Left ventricle myocardium inferior (tissue), 1 donor: ENCODE measurements at places on chromosomes 1 and 21. TPM values are rescaled to one million over a fixed set of nuclear protein-coding genes. Genes with fewer than 3 reads are reported as not detected.

EDN2 gene
- 0.47 TPM for total RNA-seq

ZNF670 gene
- total RNA-seq = 1.5 TPM

REN gene
- not detected for total RNA-seq

SNX7 gene
- 15.8 TPM for total RNA-seq

CACHD1 gene
- total RNA-seq = 2.7 TPM

RAB25 gene
- total RNA-seq = not detected

SON gene
- 148 TPM for total RNA-seq

RIPPLY3 gene
- not detected for total RNA-seq

INAVA gene
- 0.05 TPM for total RNA-seq

RPE65 gene
- not detected for total RNA-seq

BCL10 gene
- 7.8 TPM for total RNA-seq

PLA2G2E gene
- not detected for total RNA-seq

ZNF593OS gene
- total RNA-seq = not detected

GRCh38 chr1:10819198-10819901 is 22.9 kb upstream of the CASZ1 start:
- DNase-seq = no peak

DNA sequence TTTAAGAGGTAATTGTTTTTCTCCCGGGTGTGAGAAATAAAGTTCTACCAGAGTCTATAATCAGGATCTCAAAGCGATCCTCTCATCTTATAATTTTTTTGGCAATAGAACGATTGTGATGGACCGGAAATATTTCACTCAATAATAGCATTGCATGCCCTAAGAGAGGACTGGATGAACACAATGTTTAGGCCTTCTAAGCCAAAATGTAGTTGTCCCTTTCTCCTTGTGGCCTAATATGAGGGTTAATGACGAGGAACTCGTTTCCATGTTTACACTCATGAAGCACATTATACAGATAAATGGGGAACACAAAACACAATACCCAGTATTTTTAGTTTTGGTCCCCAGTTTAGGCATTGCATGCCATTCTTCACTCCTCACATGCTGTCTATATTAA is 5.9 kb downstream of the TBX15 start:
- no peak for DNase-seq

DNA sequence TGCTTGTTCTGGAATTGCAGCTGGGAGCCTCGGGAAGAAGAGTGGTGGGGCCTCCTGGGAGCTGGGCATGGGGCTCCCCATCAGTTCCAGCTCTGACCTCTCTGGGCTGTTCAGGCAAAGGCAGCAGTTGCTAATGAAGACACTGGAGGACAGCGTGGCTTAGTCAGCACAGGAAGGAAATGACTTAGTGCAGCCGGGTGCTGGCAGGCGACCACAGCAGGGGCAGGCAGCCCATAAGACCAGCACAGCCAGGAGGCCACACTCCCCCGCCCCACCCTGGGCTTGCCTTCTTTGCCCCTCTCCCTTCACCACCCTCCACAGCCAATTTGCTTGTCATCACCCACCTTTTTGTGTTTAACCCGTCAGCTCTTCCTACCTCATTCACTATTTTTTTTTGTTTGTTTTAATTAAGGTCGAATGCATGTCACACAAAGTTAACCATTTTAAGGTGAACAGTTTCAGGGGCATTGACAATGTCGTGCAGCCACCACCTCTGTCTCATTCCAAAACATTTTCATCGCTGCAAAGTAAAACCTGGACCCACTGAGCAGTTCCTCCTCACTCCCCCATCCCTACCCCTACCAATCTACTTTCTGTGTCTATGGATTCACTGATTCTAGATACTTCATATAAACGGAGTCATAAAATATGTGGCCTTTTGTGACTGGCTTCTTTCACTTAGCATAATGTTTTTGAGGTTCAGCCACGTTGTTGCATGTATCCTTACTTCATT is 10.9 kb downstream of the OLIG2 start:
- peak; percentile 41 for DNase-seq

DNA sequence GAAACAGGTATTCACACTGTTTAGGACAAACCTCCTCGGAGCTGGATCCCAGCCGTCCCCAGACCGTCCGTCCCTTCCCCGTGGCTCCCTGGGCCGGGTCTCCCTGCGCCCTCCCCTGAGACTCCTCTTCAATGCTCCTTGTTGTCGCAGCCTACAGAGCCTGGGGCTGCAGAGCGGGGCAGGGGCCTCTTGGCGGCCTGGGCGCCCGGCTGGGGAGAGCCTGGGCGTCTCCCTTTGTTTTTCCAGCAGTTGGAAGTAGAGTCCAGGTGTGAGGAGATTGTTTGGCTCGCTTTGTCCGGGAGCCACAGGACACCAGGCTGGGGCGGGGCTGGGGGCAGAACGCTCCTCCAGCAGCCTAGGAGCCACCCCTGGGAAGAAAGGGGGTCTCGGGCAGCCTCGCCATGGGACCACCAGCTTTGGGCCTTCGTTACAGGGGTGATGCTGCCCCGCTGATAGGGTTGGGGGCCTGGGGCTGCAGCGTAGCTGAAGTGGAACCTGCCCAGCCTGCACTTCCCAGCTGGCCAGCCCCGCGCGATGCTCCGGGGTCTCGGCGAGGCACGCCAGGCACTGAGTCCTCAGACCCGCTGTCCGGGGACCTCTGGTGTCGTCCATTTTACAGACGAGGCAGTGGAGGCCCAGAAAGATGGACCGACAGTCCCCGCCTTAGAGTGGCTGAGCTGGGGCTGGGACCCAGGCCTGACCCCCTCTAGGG is 66.9 kb downstream of the PRDM16 start:
- DNase-seq = no peak

GRCh38 chr21:31194510-31195293 is 149.4 kb downstream of the TIAM1 start:
- DNase-seq = no peak

DNA sequence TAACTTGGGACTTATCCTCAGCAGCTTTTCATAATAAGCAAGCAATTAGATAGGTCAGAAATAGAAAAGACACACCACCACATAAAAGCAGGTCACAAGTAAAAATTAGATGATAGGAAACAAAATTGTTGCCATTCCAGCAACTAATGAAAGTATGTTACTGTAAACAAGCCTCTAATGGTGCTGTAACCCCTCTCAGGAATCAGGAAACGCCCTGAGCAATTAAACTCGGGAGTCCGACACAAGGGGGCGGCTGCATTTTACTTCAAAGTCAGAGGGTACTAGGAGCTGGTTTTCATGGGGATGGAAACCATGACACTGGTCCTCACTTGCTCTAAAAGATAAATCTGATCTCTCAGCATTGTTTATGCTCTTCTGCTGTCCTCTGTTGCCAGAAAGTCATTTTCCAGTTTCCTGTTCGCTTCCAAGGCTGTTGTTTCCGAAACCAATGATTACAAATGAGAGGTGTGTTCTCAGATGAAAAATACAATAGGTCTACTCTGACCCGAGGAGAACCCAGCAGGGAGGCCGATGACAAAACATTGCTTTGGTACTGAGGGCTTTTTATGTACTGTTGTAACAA is 93.4 kb downstream of the TGFBR3 start:
- DNase-seq = no peak

- no peak for DNase-seq
Measured at GRCh38 chr1:22139066-22139594, 3.8 kb downstream of the WNT4 start.

DNA sequence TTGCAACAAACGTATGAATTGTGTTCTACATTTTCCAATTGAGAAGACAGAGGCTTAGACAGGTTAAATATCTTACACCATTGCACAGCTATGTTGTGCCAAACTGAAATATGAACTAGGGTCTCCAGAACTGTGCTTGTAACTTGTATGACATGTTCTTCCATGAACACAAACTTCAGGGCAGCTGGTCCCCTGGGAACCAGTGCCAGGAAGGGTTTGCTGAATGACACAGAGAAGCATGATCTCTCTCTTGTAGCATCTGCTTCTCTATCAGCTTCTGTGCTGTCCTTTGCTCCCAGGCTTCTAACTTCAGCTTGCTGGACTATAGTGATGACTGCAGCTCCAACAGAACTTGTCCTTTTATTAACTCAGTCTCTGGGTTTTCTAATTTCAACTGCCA is 385.5 kb downstream of the SIPA1L2 start:
- no peak for DNase-seq

GRCh38 chr1:159965263-159965662 is 11.2 kb upstream of the SLAMF9 start:
- no peak for DNase-seq

- no peak for DNase-seq
Measured at GRCh38 chr1:24830680-24831272, 85.5 kb downstream of the CLIC4 start.

DNA sequence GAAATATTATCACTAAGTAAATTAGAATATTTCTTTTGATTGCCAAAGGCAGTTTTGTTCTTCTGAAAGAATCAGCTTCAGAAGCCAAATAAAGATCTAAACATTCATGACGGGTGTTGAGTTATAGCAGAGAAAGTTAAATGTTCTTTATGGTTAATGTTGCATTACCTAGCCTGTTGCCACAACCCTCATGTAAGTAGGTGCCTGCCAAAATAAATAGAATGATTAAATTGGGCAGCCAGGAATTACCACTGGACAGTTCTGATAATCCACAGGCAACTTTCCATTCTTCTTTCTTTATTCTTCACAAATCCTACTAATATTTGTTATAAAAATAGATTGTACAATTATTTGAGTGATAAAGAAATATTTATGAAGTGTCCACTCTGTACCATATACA is 217.9 kb upstream of the NRIP1 start:
- DNase-seq = no peak

- DNase-seq = peak; percentile 68
Measured at GRCh38 chr21:15063814-15064575, 805 bp downstream of the NRIP1 start.

DNA sequence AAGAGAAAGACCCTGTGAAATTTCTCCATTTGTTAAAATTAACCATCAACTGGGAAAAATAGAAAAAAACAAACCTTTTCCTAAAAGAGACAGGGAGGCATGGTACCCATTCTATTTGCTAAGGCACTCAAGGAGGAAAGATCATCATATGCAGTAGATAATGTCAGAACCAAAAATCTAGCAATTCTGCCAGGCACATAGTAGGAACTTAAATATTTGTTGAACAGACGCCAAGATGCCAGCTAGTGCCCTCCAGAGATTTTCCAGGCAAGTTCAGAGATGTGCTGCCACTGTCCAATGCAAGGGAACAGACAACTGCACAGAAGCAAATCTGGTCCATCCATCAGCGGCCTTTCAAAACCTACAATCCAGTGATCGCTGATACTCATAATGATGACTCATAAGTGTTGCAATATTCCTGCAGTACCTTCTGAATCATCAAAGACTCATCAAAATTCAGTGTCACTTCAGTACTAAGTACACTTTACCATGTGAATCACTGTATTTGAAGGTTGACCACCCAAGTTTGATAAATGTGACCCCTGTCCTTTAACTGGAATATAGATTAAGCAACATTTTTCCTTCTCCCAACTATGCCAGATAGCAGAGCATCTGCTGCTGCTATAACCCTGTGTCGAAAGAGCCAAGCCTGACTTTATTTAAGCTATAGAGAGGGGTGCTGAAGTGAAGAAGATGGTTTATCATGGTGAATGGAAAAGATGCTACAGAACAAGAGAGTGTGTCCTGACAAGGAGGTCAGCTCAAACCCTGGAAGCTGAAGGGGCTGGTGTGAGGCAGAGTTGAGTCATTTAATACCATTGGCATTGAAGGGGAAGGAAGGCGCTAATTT is 99.1 kb downstream of the MT1HL1 start:
- no peak for DNase-seq

- peak; percentile 74 for DNase-seq
Measured at GRCh38 chr1:31587720-31588423, 11.6 kb downstream of the TINAGL1 start.

DNA sequence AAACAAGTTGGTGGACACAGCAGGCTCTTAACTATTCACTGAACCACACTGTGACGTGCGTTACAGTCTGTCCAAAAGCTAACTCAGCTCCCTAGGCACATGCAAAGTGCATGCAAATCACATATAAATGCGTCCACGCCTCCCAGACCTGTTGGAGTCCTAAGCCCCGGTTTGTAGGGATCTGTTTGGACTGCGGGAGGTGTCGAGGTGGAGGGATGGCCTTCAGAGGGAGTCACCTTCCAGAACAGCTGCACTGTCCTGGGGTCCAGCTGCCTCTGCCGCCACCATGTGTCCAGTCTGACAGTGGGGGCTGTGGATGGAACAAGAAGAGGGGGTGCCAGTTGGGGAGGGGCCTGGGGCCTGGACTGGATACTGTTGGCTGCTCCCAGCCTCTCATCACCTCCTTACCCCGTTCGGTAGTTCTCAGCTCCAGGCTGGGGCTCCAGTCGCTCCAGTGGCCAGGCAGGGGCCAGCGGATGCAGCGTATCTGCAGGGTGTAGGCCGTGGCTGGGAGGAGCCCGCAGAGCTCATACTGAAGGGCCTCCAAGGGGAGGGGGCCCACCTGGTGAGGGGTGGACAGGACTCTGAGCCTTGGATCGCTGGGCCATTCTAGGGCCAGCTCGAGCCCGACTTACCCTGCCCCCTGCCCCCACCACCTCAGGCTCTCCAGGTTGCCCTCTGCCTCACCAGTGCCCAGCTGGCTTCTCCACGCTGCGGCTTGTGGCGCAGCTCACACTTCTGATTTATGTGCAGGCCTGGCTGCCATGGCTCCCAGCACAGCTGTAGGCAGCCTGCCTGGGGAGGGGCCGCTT is 7.9 kb upstream of the MRPS15 start:
- no peak for DNase-seq

GRCh38 chr1:223144431-223144830 is 1.4 kb upstream of the TLR5 start:
- no peak for DNase-seq

GRCh38 chr1:234683861-234684632 is 74.1 kb upstream of the IRF2BP2 start:
- peak; percentile 60 for DNase-seq

DNA sequence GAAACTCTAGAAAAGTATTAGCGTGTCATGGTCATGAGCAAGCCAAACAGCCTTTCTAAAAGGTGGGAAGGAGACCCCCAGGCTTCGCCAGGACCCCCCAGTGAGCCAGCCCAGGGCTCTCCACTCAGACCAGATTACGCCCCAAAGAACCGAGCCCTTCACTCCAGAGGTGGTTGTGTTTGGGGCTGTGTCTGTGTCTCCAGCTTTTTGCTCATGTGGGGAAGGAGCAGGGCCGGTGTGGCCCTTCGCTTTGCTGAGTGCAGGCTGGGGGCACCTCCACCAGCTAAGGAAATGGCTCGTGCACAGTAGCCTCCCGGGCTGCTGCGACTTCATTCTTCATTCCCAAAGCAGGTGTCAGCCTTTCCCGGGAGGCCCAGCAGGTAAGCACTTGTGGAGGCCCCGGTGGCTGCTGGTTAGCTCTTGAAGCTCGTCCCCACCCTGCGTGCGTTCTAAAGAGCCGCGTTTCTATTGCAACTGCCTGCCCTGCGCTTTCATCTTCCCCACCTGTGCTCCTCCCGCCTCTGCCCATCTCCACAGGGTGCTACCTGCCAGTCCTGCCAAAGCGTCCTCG is 531 bp downstream of the TSPEAR start:
- no peak for DNase-seq

DNA sequence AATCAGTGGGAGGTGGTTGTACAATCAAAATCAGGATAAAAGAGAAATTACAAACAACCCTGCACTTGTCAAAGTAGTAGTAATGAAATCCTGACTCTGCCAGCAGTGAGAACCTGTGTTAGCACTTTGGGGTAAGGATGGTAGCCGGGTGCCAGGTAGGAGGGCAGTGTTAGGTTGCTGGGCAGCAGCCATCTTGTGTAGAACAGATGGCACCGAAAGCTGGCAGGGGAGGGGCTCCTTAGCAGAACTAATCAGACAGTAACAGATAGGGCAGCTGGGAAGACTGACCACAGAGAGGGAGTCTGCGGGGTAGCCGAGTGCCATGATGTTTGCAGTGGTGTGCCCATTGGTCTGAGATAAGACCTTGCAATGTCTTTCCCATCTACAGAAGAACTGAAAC is 137.3 kb downstream of the SDCCAG8 start:
- no peak for DNase-seq
